ENCODE measurements at places on chromosomes 3 and 15. TPM values are rescaled to one million over a fixed set of nuclear protein-coding genes. Genes with fewer than 3 reads are reported as not detected.
A peak's percentile ranks its signal among the peaks of the same experiment; 100 is the strongest.

The LEKR1 gene
- total RNA-seq = 0.40 TPM

- DNase-seq = no peak
- H3K27me3 ChIP-seq = peaks cover 30% of the 10 kb centered on the region
- H3K27ac ChIP-seq = no peak overlapping the region
- no peak overlapping the region for H3K4me3 ChIP-seq
Measured at GRCh38 chr3:53842436-53843194, 3.6 kb downstream of the CHDH start.

The FMN1 gene
- not detected for total RNA-seq

DNA sequence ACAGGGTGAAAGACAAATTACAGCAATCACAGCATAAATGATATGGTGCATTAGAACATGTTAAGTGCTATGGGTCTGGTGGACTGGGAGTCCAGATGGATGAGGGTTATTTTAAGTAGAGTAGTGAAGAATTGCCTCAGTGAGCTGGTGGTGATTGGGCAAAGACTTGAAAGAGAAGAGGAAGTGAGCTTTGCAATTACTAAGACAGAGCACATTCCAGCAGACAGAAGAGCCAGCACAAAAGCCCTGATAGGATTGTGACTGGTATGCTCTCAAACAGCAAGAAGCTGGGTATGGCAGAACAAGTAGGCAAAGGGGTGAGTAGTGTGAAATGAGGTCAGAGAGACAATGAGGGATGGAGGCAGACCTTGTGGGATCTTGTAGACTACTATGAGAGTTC is 2.1 kb upstream of the ACKR4 start:
- H3K4me1 ChIP-seq = peaks cover 5% of the 10 kb centered on the region
- DNase-seq = no peak
- no peaks in the 10 kb centered on the region for H3K27me3 ChIP-seq
- no peak overlapping the region for H3K27ac ChIP-seq
- H3K36me3 ChIP-seq = peaks cover 46% of the 10 kb centered on the region

The GP9 gene
- not detected for total RNA-seq

DNA sequence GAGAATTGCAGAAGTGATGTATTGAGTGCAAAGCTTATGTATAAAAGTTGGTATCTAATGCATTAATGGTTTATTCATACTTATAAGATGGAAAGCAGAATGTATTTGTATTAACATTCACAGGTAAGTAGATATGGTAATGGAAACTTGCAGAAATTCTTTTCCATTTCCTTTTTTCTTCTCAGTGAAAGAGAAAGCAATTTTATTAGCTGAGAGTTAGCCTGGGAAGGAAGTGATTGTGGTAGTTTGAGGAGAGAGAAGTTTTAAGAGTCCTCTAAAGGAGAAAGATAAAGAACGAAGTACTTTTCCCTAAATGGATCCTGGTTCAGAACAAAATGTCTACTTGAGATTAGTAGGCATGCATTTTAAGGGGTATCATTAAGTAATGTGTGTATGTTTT is 60.1 kb upstream of the OSTN start:
- H3K36me3 ChIP-seq = no peaks in the 10 kb centered on the region
- no peaks in the 10 kb centered on the region for H3K27me3 ChIP-seq
- H3K4me1 ChIP-seq = no peaks in the 10 kb centered on the region
- no peak overlapping the region for H3K27ac ChIP-seq
- H3K4me3 ChIP-seq = no peak overlapping the region

DNA sequence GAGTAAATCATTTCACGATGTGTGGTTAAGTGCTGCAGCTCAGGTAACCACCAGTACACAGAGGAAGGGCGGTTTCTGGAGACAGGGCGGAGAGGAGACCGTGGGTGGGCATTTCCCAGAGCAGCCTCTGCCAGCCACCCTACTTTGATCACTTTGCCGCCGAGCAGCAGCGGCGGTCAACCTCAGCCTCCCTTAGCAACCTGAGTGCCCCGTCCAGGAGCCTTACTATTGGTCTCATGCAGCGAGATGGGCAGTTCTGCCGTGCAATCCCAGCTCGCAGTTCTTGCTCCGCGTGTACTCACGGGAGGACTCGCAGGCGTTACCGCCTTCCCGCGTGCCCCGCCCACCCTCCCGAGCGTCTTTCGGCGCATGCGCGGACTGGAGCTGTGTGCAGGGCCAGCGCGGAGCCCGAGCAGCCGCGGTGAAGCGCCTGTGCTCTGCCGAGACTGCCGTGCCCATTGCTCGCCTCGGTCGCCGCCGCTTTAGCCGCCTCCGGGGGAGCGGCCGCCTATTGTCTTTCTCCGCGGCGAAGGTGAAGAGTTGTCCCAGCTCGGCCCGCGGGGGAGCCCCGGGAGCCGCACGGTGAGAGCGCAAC is at the start of gene AKAP13:
Gene AKAP13 (plus strand): TSS at position 387 of the 595 bp plus-strand sequence. CDS start 105,118 bp downstream, outside the sequence.
- peak within 1 kb of the TSS; percentile 90 for H3K27ac ChIP-seq
- no peaks in the 10 kb centered on the region for H3K27me3 ChIP-seq
- peaks cover 42% of the 10 kb centered on the region for H3K4me1 ChIP-seq
- peak; percentile 98 for DNase-seq
- H3K4me3 ChIP-seq = peak within 1 kb of the TSS; percentile 83
- no peaks in the 10 kb centered on the region for H3K36me3 ChIP-seq

DNA sequence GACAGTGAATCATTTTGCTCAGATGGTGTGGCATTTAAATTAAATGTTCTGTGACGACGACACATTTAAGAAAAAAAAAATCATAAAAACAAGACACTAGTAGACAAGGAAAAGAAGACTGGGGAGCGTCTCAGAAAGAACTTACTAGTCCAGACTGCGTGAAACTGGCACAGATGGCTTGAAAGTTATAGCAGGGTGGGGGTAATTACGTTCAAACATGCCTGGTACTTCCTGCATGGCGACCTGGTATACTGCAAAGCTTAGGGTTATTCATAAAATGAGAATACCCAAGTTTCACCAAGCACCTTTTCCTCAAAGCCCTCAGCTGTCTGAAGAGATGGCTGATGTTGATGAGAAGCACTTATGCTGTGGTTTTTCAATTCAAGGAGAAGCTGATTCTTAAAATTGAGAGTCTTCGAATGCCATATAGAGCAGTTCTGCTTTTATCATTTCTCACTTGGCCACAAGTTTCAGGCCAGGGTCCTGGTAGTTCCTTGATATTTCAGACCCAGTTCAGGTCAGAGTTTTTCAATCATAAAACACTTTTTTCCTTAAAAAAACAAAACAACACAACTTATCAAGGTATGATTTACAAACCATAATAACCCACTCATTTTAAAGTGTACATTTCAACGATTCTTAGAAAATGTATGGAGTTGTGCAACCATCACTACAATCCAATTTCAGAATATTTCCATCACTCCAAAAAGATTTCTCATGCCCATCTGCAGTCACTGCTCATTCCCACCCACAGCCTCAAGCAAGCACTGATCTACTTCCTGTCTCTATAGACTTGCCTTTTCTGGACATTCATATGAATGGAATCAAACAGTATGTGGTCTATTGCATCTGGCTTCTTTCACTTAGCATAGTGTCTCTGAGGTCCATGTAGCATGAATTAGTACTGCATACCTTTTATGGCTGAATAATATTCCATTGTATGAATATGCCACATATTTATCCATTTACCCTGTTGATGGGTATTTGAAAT is 24.7 kb downstream of the PCOLCE2 start:
- peaks cover 19% of the 10 kb centered on the region for H3K27me3 ChIP-seq
- no peak overlapping the region for H3K27ac ChIP-seq
- H3K36me3 ChIP-seq = no peaks in the 10 kb centered on the region
- DNase-seq = no peak
- H3K4me1 ChIP-seq = peaks cover 8% of the 10 kb centered on the region

The SI gene
- not detected for total RNA-seq

The ALDH1L1 gene
- total RNA-seq = not detected

- H3K4me1 ChIP-seq = no peaks in the 10 kb centered on the region
- no peak overlapping the region for H3K27ac ChIP-seq
- no peak for DNase-seq
- no peak overlapping the region for H3K4me3 ChIP-seq
- H3K27me3 ChIP-seq = no peaks in the 10 kb centered on the region
Measured at GRCh38 chr3:90092994-90093393, 985.6 kb downstream of the EPHA3 start.

The IL17RC gene
- 0.22 TPM for total RNA-seq

GRCh38 chr3:127473244-127474024 is 117.1 kb downstream of the TPRA1 start:
- no peak overlapping the region for H3K27ac ChIP-seq
- no peaks in the 10 kb centered on the region for H3K4me1 ChIP-seq
- peaks cover 9% of the 10 kb centered on the region for H3K27me3 ChIP-seq
- no peaks in the 10 kb centered on the region for H3K36me3 ChIP-seq

The SLC24A5 gene
- not detected for total RNA-seq

DNA sequence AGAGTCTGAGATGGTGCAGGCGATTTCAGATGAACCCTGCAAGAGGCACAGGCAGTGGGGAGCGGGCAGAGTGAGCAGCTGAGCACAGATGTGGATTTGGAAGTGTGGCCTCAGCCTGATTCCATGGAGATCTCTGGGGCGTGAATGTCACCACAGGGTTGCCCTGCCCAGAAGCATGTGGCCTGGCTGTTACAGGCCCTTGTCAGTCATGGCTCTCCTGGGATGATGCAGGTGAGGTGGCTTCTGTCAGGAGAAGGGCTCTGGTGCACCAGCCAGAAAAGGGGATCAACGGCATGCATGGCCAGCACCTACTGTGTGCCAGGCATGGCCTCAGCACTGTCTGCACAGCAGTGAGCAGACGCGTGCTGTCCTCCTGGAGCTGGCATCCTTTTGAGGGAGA is 11.9 kb downstream of the HDAC11 start:
- H3K27me3 ChIP-seq = no peaks in the 10 kb centered on the region
- H3K4me3 ChIP-seq = no peak overlapping the region
- no peak overlapping the region for H3K27ac ChIP-seq
- no peaks in the 10 kb centered on the region for H3K4me1 ChIP-seq
- no peaks in the 10 kb centered on the region for H3K36me3 ChIP-seq
- no peak for DNase-seq

The TRIM42 gene
- total RNA-seq = not detected

DNA sequence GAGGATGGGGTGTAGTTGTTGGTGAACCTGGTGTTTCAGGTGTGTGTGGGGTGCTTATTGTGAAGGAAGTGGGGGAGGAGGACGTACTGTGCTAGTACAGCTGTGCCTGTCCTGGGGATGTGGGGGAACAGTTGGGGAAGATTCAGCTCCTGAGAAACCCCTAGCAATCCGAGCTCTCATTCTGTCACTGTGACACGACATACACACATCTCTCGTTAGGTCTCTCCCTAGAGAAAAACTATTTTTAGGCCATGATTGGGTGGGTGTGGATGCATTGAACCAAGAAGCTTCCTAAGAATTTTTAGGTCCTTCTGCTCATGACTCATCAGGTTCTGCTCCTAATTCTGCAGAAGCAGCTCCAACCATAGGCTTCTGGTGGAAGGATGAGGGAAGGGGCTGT is 54.3 kb downstream of the SLC30A4 start:
- H3K27me3 ChIP-seq = peaks cover 21% of the 10 kb centered on the region
- no peak for DNase-seq
- H3K27ac ChIP-seq = no peak overlapping the region
- no peak overlapping the region for H3K4me3 ChIP-seq

The ZNF501 gene
- total RNA-seq = 2.7 TPM

DNA sequence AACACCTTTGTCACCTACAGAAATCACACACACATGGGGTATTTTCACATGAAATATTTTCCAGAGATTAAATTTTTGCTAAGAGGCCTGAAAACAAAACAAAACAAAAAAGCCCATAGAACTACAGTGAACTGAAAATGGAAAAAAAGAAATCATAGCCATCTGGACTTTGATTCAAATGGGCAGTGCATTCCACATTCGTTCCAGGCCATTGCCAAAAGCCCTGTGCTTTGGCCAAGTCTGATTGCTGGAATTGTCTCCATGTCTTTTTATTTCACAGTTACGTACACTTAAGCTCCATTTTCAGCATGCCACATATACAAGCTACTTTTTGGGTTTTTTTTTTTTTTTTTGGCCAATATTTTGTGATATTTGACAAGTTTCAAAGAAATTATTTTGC is 47.1 kb downstream of the TFG start:
- no peak for DNase-seq
- H3K4me1 ChIP-seq = no peaks in the 10 kb centered on the region

The C3orf20 gene
- total RNA-seq = 0.23 TPM

The UBA7 gene
- 72.3 TPM for total RNA-seq

- H3K36me3 ChIP-seq = no peaks in the 10 kb centered on the region
- H3K27me3 ChIP-seq = no peaks in the 10 kb centered on the region
- no peak for DNase-seq
- H3K27ac ChIP-seq = no peak overlapping the region
- no peak overlapping the region for H3K4me3 ChIP-seq
Measured at GRCh38 chr15:63893866-63894661, 60.3 kb upstream of the HERC1 start.

The CLPX gene
- total RNA-seq = 77.4 TPM

The STIMATE gene
- total RNA-seq = 18.3 TPM

DNA sequence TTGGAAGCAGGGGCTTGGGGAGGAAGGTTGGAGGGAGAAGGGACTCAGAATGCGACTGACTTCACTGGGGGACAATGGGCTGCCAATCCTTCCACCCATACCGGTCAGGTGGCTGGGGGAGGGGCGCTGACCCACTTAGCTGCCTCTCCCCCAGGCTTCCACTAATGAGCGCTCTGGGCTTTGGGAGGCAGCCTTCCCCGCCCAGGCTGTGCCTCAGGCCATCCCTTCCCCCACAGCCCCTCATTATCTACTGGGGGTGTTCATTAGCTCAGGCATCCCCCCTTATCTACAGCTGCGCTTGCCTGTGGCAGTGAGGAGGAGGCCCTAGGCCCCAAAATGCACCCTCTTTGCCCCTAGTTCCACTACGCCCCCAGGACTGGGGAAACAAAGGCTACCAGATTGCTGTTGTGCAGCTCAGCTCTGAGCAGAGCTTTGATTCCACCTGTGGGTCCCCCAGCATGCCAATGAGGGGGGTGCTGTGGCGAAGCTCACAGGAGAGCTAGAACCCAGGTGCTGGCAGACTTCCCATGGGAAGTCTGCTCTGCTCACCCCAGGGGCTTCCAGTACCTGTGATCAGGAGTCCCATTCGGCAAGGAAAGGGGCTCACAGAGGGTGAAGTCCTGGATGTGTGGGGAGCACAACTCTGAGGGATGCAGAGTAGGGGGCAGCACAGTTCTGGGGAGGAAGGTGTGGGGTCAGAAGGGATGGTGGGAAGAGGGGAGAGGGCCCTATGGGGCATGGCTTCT is 29.4 kb upstream of the SEMA3F start:
- no peaks in the 10 kb centered on the region for H3K27me3 ChIP-seq
- DNase-seq = no peak
- no peak overlapping the region for H3K4me3 ChIP-seq
- H3K4me1 ChIP-seq = no peaks in the 10 kb centered on the region

The CACNA1D gene
- not detected for total RNA-seq

- H3K27me3 ChIP-seq = no peaks in the 10 kb centered on the region
- no peak overlapping the region for H3K27ac ChIP-seq
- H3K4me3 ChIP-seq = no peak overlapping the region
- no peak for DNase-seq
- no peaks in the 10 kb centered on the region for H3K4me1 ChIP-seq
Measured at GRCh38 chr3:169526246-169526645, 137.3 kb downstream of the MECOM start.

GRCh38 chr3:131324923-131325322 is 56.7 kb upstream of the NUDT16 start:
- H3K27ac ChIP-seq = no peak overlapping the region
- no peaks in the 10 kb centered on the region for H3K4me1 ChIP-seq
- H3K4me3 ChIP-seq = no peak overlapping the region
- no peaks in the 10 kb centered on the region for H3K36me3 ChIP-seq
- H3K27me3 ChIP-seq = no peaks in the 10 kb centered on the region
- DNase-seq = no peak

The TMEM40 gene
- total RNA-seq = not detected

The CP gene
- total RNA-seq = not detected
